Inflammatory macrophage treated with lipopolysaccharide for 4 hours (primary cell): ENCODE measurements at places on chromosomes 1 and 21.

DNA sequence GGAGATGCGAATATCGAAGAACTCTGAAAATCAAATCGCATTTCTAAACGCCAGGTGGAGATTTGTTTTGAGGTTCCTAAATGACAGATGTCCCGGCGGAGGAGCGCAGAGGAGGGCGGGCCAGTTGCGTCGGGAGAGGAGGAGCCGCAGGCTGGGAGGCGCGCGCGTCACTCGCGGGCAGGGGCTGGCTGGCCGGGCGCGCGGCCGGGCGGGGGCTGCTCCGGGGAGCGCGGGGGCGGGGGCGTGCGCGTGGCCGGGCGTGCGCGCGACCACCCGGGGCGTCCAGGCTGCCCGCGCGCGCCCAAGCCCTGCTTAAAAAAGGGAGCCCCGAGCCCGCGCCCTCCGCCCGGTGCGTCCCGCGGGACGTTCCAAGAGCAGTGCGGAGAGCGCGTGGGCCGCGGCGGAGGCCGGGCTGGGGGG lies 47.3 kb downstream of the H3-3A start:
- DNase-seq: peak; percentile 85

DNA sequence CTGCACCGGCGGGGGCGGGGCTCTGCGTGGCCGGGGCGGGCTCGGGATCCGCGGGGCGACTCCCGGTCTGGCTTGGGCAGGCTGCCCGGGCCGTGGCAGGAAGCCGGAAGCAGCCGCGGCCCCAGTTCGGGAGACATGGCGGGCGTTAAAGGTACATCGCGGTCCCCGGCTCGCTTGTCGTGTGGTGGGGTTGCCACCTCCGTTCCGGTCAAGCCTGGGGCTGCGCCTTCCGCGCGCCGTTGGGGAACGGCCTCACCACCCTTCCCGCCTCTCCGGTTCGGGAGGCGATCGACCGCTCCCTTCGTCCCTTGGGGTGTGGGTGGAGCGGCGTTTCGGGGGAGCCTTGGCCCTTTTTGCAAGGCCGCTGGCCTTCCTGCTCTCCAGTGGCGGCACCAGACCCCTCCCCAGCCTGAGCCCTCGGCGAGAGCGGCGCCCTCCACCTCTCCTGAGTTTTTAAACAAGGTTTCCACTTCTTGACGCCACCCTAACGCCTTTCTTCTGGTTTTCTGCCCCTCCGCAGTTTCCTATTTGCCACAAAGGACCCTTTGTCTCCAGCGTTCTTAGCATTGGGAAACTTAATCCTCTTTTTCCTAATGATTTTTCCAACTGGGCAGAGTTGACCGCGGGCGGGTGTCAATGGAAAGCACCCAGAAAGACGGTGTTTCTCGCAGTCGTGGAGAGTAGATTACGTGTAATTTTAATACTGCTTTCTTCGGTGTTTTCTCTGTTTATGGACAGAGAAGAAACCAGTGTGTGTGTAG lies at the start of the genes LEPR and LEPROT:
Gene LEPR (plus strand): TSS at position 79 of the 761 bp plus-strand sequence. CDS start 144,898 bp downstream, outside the sequence.
Gene LEPROT (plus strand): TSS at position 79 of the 761 bp plus-strand sequence. CDS start 57 bp downstream, at position 136.
- DNase-seq: peak; percentile 23

DNA sequence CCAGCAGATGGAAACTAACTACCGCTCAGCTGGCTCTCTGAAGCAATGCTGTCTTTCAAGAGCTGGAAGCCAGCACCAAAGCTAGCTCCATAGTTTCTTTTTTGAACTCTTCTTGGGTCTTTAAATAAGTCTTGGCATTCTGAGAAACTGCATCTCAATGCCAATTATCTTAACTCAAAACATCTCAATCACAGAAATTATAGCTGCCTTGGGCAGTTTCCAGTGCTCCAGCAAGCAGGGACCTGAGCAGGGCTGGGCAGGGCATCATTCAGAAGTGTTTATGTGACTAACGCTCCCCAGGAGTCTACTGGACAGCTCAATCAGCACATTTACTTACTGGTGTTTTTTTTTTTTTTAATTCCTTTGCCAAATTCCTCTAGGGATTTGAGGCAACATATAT lies 18.3 kb upstream of the PADI4 start:
- no peak for DNase-seq

GRCh38 chr1:64318428-64318827 lies 115.0 kb downstream of the UBE2U start:
- no peak for DNase-seq

GRCh38 chr1:44212355-44213221 lies 683 bp upstream of the DMAP1 start:
- no peak for DNase-seq

DNA sequence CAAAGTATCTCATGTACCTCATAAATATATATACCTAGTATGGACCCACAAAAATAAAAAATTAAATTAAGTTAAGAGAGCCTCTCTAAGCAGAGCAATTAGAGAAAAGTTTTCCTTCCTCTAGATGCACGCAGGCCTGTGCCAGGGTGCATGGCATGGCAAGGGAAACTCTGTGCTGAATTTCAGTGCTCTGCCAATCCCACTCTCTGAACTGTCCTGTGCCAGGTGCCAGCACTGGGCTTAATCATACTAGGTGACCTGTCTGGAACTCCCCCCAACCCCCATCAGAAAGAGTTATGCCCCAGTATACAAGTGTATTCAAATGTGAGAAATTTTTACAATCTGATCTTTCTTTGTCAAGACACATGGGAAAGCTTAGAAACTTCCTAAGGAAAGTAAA lies 10.4 kb upstream of the LAMC2 start:
- no peak for DNase-seq

GRCh38 chr1:201530741-201531531 lies 8.0 kb upstream of the NAV1 start:
- peak; percentile 79 for DNase-seq

- no peak for DNase-seq
Measured at GRCh38 chr1:18485227-18485626, 4.5 kb downstream of the KLHDC7A start.

GRCh38 chr1:19153169-19153568 lies 56.9 kb downstream of the UBR4 start:
- no peak for DNase-seq

DNA sequence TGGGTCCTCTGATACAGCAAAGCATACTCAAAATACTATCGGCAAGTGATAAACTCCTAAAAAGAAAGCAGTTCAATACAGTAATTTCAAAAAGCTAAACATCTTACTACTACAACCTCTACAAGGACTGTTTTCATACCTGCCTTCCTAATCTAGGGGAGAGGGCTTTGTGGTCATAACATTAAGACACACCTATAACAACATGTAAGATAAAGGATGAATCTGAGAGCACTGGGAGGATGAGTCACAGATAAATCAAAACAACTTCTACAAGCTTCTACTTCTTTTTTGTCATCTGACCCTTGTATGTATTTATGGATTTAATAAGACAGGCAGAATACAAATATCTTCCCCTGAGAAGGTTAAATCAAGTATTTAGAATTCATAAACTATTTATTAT lies 40.0 kb downstream of the LTN1 start:
- no peak for DNase-seq

DNA sequence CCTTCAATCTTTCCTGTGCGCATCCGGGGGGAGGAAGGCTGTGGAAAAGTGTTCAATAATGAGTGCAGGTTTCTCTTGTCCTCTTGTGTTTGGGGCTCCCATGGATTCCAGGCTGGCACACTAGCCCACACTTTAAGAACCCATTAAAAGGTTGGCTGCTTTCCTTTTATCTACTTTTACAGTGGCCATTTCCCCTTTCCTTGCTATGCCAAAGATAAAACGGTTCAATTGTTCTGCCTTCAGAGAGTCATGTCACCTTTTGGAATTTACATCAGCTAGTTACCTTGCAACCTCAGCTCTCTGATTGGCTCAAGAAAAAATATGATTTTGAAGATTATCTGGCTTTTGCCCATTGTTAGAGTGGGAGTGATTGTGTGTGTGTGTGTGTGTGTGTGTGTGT lies 182.3 kb downstream of the SDCCAG8 start:
- no peak for DNase-seq

DNA sequence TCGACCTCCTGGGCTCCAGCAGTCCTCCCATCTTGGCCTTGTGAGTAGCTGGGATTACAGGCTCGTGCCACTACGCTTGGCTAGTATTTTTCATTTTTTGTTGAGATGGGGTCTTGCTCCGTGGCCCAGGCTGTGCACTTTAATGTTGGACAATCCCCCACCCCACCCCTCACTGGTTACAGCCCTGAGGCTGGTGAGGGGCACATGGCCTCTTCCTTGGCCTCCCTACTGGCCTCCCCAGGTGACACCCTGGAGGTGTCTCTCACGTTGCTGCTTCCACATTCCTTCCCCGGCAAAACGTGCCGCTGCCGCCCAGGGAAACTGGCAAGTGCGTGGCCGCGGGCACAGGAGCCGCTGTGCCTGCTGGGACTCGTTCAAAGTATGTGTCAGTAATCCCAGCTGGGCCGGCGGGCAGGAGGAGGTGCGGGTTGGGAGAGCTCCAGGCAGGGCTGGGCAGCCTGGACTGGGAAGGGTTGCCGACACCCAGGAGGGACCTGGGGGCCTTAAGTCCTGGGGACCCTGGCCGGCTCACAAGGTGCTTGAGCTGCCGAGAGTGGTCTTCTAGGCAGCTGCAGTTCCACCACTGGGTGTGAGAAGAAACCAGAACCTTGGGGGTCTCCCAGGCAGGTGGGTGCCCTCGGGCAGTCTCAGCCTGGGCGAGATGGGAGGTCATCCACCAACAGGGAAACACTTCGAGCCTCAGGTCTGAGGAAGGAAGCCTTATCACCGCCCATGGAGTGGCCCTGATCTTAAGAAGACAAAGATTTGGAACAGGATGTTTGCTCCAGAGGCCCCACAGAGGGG lies 6.5 kb downstream of the WNT3A start:
- DNase-seq: no peak

DNA sequence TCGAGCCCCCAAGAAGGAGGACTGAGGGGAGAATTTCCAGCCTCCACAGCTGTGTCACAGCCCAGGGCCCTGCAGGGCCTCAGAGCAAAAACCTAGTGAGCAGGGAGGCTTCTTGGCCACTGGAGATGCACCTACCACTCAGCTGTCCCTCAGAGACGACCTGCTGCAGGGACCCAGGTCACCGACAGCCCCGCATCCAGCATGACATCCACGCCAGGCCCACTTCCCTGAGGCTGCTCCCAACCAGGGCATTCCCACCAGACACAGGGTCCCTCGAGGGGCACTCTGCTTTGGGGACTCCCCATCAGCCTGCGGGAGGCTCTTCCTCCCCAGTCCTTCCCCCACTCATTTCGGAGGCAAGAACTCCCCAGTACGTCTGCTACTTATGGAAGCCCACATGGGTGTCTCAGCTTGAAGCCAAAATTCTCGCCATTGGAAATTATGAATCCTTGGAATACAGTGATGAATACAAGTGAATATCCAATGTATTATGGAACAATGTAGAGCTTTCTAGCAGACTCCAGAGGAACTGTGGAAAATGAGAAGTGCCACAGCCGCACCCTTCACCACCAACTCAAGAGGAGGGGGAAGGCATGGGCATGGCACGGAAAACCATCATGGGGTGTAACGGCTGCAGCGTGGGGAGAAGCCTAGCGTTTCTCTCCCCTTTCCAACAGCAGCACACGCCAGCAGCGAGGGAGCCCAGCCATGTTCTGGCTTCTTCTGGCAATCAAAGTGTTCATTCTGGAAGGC lies 6.9 kb downstream of the TFF3 start:
- peak; percentile 21 for DNase-seq

DNA sequence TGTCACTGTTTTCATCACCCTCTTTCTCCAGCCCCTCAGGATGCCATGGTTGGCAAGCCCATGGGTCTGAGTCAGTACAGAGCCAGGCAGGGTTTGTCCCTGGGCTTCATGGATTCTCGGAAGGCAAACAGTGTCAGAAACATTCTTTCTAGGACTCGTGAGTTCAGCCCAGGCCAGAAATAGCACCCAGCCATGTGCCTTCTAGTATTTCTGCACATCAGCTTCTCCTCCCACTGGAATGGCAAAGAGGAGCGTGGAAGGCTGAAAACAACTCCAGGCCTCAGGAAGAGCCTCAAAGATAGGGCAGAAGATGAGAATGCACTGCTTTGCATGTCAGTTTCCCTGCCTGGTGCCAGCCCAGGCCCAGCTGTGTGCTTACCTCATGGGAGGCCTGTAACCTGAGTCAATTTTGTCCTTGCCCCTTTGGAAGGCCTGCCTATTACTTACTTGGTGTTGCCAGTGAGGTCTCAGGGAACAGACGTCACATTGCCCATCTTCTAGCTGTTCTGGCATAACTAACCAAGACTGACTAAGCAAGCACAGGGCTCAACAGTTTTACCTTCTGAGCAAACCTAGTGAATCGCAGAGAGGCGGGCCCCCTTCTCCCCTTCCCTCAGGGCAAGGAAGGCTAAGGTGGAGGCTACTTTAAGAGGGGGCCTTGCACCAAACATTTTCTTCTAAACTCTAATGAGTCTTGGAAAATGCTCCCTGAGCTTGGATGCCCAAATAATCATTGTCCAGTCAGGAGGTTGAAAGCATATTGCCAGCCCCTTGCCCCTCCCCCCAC lies 42.4 kb downstream of the GLUL start:
- no peak for DNase-seq

GRCh38 chr1:157195521-157196244 lies 57.5 kb upstream of the ETV3 start:
- no peak for DNase-seq

DNA sequence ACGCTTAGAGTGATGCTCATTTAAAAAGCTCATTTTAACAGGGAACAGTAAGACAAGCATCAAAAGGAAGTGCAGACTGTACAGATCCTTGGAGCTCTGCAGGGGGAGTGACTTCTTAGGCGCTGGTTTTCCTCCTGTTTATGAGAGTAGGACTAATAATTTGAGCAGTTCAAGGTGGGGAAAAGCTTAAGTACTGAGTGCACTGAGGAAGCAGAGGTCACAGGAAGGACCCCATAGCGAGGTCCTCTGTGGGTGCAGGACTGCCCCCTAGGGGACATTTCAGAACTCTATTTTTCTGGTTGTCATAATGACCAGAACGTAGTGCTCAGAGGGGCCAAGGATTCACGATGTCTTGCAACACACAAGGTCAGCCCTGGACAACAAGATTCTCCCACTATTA lies 112.1 kb downstream of the HLCS start:
- DNase-seq: peak; percentile 22

DNA sequence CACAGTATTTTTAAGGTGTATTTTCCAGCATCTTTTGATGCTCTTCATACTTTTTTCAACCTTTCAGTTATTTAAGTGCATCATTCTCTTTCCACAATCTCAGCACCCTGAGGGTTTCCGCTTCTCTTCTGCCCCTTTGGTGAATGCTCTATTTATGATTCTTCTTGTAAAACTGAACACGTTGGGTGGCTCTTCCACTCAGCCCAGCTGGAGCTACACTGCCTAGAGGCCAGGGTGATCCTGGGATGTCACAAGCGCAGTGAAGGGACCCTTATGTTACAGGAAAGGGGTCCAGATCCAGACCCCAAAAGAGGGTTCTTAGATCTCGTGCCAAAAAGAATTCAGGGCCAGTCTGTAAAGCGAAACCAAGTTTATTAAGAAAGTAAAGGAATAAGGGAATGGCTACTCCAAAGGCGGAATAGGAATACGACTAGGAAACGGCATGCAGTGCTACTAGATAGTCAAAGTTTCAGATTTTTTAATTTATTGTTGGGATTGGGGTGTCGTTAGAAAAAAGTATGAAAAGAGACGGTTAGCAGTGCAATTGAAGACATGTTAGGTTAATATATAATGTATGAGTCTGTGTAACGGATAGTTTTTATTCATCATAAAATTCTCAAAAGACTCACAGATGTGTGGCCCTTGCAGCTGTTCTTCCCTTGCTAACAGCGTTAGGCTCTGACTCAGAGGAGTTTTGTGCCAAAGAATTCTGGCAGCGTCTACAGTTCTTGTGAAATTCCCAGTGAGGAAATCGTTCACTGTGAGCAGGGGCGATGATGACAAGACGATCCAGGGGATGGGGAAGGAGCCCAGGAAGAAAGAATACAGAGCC lies 14.4 kb upstream of the ERVH48-1 start:
- DNase-seq: peak; percentile 88

GRCh38 chr1:40785446-40785845 lies 1.9 kb downstream of the KCNQ4 start:
- no peak for DNase-seq
